Cardiac fibroblast (primary cell): ENCODE measurements at places on chromosomes 6 and 20.

DNA sequence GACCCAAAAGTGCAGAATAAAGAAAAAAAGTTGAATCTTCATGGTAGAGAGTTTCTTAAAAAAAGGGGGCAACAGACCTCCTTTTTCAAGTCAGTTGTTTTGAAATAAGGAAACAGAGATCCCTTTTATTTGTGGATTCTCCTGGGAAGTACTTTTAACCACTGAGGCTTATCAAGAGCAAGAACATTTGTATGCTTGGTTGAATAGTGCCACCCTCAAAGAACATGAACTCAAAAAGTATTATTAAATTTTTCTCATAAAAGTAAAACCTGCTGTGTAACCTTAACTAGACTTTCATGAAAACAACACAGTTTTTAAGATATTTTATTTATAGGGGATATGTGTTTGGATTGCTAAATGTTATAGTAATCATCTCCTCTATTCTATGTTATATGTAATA lies at the start of gene DEFB110:
TSS of gene DEFB110 (minus strand) at position 101 of the 400 bp plus-strand sequence. CDS start at position 42, 59 bp downstream.
- DNase-seq: no peak

GRCh38 chr6:98039443-98039842 lies 756.4 kb upstream of the MMS22L start:
- no peak for DNase-seq

DNA sequence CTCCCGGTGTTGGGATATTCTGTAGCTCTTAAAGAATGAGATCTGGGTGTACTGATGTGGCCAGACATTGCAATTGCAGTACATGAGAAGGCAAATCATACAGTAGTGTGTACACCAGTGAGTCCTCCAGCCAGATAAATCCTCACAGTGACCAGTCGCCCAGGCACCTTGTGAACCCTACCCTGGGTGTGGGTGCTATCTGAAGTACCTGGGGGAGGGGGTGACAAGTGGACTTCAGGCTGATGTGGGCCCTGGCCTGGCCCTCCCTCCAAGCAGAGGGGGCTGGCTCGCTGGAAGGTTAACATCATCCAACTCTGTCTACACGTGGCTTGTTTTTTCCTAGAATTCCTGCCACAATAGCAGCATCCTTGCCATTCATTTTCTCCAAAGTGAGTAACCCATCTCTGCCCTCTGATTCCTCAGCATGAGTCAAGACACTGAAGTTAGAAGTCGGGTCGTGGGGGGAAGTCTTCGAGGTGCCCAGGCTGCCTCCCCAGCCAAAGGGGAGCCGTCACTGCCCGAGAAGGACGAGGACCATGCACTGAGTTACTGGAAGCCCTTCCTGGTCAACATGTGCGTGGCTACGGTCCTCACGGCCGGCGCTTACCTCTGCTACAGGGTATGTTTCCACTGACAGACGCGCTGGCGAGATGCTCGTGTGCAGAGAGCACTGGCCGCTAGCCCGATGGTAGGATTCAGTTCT lies 70.8 kb downstream of the PTPN1 start:
- no peak for DNase-seq

- no peak for DNase-seq
Measured at GRCh38 chr6:133040803-133041419, 200.2 kb upstream of the EYA4 start.

- no peak for DNase-seq
Measured at GRCh38 chr20:17066902-17067301, 159.9 kb upstream of the PCSK2 start.

- DNase-seq: no peak
Measured at GRCh38 chr20:57316795-57317201, 12.8 kb upstream of the SPO11 start.

GRCh38 chr6:128124713-128125112 lies 223.9 kb upstream of the THEMIS start:
- peak; percentile 47 for DNase-seq

GRCh38 chr6:24329451-24329850 lies 28.4 kb downstream of the DCDC2 start:
- DNase-seq: peak; percentile 45

DNA sequence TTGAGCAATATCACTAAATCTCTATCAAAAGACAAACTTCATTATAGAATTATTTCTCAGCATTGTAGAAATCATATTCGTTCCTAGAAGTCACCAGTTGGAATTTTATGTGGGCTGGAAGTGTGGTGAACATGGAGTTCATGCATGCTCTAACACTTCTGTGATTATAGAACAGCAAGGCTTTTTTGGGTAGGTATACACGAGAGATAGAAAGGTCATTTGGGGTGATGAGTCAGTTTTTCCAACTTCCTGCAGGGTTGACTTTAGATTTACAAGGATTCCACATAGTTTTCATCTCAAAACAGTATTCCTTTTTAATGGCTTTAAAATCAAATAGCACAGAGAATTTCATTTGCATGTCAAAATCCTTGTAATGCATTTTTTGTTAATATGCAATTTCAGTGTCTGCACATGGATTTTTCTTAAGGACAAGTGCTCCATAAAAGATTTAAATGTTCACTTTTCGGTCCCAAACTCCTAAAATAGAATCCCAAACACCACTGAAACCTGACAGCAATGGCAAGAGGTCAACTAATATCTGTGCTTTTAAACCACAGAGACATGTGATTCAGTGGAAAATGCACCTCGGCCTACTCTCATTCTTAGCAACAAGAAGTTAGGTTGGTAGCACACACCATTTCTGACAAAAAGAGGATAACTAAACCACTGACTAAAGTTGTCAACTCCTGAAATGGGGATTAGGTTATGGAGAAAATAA lies 211.0 kb downstream of the MOXD1 start:
- peak; percentile 43 for DNase-seq

GRCh38 chr20:42190084-42190483 lies 571.9 kb upstream of the CHD6 start:
- no peak for DNase-seq

GRCh38 chr6:170461556-170462365 lies 91.3 kb downstream of the PSMB1 start:
- DNase-seq: no peak

DNA sequence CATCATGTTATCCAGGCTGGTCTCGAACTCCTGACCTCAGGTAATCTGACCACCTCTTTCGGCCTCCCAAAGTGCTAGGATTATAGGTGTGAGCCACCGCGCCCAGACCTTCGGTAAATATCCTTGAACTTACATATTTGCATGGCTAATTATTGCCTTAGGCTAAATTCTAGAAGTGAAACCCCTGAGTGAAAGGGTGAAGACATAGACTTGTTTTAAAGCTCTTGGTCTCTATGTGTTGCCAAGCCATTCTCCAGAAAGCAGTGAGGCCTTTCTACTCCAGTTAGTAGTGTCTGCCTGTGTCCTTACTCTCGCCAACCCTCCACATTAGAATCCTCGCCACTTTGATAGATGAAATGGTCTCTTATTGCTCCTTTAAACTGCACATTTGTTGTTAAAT lies 2.6 kb upstream of the NOTCH4 start:
- no peak for DNase-seq

DNA sequence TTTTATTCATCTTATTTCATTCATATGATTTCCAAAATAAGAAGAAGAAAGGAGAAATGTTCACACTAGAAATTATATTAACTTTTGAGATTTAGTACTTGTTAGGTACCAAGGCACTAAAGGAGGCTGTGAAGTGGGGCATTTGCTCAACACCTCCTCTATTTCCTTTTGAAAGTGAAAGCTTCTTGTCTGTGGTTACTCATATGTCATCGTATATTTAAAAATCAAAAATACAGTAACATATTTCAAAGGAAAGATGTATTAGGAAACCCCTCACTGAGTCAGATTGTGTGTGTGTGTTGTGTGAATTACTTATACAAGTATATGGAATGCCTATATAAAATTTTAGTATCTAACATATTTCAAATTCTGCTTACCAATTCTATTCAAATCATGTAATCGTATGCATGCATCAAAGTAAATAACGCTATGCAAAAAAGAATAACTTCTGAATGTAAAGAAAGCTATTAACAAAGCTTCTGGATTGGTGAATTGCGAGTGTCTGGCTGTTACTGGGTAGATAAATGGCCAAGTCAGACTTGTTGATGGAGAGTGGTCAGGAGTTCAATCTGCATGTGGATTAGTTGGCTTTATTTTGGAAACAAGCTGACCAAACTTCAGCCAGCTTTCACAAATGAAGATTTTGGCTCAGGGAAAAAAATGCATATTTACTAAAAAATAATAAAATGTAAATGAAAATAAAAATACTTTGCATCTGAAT lies 70.9 kb downstream of the PACRG start:
- peak; percentile 0 for DNase-seq

DNA sequence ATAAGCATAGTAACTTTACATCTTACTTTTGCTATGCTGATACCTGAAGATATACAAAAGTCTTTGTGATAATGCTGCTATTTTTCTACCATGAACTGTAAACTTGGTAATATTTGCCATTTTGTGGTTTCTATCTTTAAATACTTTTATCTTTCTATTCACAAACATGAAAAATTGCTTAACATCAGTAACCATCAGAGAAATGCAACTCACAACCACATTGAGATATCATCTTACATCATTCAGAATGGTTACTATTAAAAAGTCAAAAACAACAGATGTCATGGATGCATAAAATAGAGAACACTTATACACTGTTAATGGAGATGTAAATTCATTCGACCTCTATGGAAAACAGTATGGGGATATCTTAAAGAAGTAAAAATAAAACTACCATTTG lies 112.0 kb downstream of the TRDN start:
- DNase-seq: no peak

GRCh38 chr6:34284563-34285447 lies 36.0 kb upstream of the SMIM29 start:
- peak; percentile 88 for DNase-seq

DNA sequence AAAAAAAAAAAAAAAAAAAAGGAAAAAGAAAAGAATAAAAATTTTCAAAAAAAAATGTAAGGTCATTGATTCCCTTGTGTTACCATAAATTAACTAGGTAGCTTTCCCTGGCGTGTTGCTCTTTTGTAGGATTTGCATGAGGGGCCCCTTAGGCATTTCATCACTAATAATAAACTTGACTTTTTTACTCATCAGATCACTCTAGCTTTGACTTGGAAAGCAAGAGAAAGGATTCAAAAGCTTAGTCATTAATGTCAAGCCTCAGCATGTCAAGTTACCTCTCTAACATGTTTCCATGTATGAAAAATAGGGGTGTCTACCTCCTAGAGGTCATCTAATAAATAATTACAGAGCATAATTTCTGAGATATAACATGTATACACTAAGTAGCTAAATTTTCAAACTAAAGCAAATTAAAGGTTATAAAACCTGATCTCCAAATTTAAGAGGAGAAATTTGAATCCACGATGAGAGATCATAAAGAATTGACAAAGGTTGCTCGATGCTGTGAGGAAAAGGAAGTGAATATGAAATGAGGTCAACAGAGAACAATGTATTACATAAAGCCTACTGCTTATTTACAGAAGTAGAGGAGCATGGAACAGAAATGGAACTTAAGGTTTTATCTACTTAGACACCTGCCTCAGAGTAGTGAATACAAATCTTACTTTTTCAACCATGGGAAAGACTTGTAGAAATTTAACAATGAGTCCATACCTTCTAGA lies 86.8 kb downstream of the ARHGAP18 start:
- no peak for DNase-seq

DNA sequence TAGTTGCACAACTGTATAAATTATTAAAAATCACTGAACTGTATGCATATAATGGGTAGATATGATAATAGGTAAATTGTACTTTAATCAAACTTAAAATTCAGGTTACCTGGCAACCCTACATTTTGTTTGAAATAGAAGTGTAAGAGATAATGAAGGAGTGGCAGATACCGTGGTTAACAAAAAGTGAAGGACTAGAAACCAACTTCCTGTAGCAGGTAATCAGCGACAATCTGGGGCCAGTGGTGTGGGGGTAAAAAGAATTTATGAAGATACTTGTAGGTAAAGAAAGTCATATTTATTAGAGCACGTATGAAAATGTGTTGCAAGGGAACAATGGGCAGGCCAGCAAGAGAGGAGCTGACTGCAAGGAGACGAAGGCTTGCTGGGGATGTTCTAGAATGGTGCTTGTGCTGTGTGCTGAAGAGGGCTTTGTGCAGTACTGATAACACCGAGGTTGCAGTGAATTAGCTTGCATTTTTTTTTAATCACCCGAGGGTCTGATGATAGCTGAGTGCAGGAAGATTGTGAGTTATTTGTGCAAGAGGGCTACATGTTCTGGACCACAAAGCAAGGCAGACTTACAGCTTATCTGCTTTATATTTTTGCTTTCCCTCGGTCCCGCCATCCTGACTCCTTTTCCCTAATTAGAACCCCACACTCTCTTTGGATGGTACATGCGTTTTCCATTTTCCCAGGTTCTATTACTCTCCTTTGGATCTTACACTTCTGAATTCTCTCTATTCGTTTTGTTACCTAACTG lies 4.6 kb upstream of the ENPP1 start:
- no peak for DNase-seq

DNA sequence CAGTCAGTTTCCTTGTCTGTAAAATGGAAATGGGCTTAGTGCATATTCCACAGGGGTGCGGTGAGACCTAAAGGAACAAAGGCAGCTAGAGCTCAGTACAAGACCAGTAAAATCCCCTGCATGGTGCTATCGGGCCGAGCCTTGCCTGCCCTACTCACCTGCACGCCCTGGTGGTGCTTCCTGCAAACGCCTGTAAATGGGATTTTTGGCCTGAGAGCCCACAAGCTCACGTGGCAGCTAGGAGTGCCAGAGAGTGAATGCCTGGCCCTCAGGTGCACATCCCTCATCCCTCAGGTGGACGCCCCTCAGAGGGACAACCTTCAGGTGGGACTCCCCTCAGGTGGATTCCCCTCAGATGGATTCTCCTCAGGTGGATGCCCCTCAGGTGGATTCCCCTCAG lies 48.0 kb upstream of the VSX1 start:
- no peak for DNase-seq
